ENCODE measurements at places on chromosomes 5 and 9. TPM values are rescaled to one million over a fixed set of nuclear protein-coding genes. Genes with fewer than 3 reads are reported as not detected.

- H3K36me3 ChIP-seq = no peaks in the 10 kb centered on the region
- H3K27ac ChIP-seq = no peak overlapping the region
- no peak overlapping the region for H3K4me3 ChIP-seq
- no peaks in the 10 kb centered on the region for H3K4me1 ChIP-seq
- H3K27me3 ChIP-seq = no peaks in the 10 kb centered on the region
- DNase-seq = no peak
These were observed 387.1 kb downstream of the PDE4D start for GRCh38 chr5:59506285-59506877.

DNA sequence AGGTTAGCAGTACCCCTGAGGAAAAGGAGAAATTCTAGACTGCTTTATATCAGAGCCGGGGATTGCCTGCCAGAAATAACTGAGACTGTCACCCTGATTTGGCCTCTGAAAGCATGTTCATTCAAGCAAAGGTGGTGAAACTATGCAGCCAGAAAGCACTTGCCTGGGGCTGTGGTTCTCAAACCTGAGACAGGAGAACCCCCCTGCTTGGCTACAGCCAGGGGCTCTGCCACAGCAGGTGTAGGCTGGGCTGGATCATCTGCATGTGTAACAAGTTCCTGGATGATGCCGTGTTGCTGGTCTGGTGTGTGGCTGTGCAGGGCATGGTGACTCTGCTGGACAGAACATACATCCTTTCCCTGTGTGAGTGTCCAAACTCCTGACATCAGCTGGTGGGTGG lies 157.8 kb downstream of the NXNL2 start:
- no peaks in the 10 kb centered on the region for H3K36me3 ChIP-seq
- no peak overlapping the region for H3K27ac ChIP-seq
- H3K27me3 ChIP-seq = no peaks in the 10 kb centered on the region
- no peak for DNase-seq
- no peak overlapping the region for H3K4me3 ChIP-seq
- H3K4me1 ChIP-seq = no peaks in the 10 kb centered on the region

DNA sequence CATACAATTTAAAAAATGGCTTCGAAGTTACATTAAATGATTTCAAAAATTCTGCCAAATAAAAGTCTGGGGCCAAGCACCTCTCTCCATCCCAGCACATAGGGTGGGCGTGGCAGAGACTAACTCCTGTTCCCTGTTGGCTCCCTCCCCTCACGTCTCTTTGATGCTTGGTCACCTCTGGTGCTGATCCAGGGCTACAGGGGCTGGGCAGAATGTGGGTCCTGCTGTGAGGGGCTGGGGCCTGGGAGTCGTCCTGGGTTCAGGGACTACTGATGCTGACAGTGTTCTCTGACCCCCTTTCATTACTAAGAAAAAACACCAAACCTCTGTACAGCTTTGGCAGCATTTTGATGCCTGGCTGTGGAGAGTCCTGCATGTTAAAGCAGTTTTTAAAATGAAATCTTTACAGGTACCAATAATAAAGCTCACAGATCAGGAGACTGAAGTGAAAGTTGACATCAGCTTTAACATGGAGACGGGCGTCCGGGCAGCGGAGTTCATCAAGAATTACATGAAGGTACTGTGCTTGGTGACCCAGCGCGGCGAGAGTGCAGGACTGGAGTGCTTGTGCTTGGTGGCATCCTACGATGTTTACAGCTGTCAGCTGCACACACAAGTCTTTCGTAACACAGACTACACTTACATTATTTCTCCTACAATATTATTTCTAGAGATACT lies 29.0 kb downstream of the TENT4A start:
- H3K27ac ChIP-seq = no peak overlapping the region
- no peak overlapping the region for H3K4me3 ChIP-seq
- DNase-seq = no peak
- no peaks in the 10 kb centered on the region for H3K27me3 ChIP-seq
- peaks cover 10% of the 10 kb centered on the region for H3K36me3 ChIP-seq

- H3K27ac ChIP-seq = no peak overlapping the region
- H3K4me1 ChIP-seq = no peaks in the 10 kb centered on the region
- H3K27me3 ChIP-seq = no peaks in the 10 kb centered on the region
These were observed 58.4 kb upstream of the NUDT12 start for GRCh38 chr5:103620851-103621547.

DNA sequence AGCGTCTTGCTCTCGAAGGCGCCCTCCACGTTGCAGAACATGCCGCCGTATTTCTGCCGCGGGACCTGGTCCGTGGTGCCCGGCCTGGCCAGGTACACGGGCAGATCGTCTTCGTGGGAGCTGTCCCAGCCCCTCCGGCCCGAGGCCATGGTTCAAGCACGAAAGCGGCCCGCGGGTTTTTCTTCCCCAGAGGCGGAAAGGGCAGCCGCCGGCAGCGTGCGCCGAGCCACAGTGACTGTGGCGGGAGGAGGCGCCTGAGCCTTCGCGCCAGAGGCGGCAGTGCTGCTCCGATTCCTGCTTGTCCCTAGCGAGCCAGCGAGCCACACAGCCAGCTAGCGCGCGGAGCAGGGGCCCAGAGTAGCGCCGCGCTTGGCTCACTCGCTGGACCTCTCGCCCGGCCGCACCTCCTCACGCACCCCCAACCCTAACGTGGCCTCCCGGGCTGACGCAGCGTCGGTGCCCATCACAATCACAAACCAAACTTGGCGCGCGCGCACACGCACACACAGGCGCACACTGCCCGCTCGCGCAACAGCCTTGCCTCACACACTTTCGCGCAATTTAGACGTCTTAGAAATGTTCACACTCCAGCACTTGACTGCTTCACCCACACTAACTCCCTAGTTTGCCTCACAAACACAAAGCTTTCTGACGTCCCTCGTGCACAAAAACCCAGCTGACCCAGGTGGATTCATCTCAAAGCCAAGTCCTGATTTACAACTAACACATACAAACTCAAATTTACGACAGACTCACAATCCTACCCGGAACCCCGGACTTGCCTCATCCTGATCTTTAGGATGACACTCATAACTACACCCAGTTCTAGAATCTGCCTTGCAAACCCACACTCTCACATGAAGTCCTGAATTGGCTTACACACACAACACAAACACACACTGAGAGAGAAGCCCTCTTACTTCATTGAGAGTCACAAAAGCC lies at the start of gene DPYSL3:
TSS of gene DPYSL3 (minus strand) at position 359 of the 942 bp plus-strand sequence. CDS start at position 149, 210 bp downstream.
- peaks cover 3% of the 10 kb centered on the region for H3K4me1 ChIP-seq
- peak within 1 kb of the TSS; percentile 68 for H3K27ac ChIP-seq
- no peaks in the 10 kb centered on the region for H3K36me3 ChIP-seq
- peak; percentile 44 for DNase-seq

FAXDC2 gene
- 3.7 TPM for total RNA-seq
